NCI-H774 (cell line): ENCODE measurements at places on chromosomes 12 and 14.
A peak's percentile ranks its signal among the peaks of the same experiment; 100 is the strongest.

GRCh38 chr12:114166362-114166761 lies 200.2 kb upstream of the RBM19 start:
- peak; percentile 25 for DNase-seq

DNA sequence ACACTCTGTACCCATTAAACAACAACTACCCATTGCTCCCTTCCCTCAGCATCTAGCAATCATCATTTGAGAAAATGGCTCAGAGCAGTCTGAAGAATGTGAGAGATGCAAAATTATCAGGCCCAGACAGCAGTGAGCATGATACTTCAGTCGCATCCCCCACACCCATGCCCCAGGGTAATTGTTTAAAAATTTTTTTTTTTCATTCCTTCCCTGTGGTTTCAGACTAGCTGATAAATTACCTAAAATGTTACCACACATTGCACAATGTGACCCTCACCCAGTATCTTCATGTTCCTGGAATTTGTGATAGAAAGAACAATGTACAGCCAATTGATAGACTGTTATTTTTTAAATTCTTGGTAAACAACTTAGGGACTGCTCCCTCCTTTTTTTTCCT lies 11.3 kb upstream of the USP15 start:
- DNase-seq: no peak

GRCh38 chr12:10392394-10392930 lies 2.6 kb upstream of the KLRK1 start:
- peak; percentile 76 for DNase-seq

GRCh38 chr14:21191261-21191808 lies 35.5 kb upstream of the OR5AU1 start:
- DNase-seq: no peak

- no peak for DNase-seq
Measured at GRCh38 chr14:52522581-52523345, 29.5 kb downstream of the TXNDC16 start.

GRCh38 chr12:91058786-91059185 lies 962 bp upstream of the KERA start:
- no peak for DNase-seq

- DNase-seq: no peak
Measured at GRCh38 chr12:50824914-50825313, 17.8 kb upstream of the TMPRSS12 start.

DNA sequence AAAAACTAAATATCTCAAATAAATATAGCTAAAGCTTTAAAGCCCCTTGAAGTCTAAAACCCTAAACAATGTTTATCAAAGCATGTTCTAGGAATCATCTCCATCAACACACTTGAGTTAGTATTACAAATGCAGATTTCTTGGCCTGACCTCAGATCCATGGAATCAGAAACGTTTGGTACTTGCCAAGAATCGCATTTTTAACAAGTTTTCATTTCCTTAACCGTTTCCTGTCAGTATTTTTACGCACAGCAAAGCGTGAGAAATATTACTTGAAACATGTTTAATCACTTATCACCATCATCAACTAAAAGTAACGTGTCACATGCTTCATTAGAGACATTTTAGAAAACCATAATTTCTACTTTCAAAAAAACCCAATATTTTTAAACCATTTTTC lies 9.7 kb downstream of the SLCO1C1 start:
- no peak for DNase-seq

DNA sequence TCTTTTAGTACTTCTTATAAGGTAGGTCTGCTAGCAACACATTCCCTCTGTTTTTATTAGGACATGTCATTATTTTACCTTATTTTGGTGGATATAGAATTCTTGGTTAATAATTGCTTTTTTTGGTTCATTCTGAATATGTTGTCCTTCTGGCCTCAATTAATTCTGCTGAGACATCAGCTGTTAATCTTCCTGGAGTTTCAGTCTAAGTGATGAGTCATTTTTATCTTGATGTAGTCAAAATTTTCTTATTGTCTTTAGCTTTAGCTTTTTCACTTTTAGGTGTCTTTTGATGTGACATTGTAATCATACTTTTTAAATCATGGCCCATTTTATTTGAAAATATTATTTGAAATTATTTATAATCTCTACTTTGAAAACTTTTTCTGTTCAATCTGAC lies 104.9 kb upstream of the PMCH start:
- no peak for DNase-seq

DNA sequence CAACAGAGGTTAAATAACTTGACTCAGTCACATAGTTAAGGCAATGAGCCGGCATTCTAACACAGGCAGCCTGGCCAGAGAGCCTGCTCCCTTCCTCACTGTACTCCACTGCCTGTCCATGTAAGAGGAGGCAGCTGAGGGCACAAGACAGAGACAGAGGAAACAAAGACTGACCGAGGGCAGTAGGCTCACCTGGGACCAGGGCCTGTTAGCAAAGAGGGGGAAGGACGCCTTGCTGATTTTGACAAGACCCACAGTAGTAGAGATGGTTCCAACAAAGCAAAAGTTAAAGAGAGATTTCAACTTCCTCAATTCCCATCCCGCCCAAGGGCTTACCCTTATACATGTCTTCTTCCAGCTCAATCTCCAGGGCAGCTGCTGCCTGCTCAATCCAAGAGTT lies 26.5 kb downstream of the OTUB2 start:
- DNase-seq: no peak

- DNase-seq: no peak
Measured at GRCh38 chr12:19026614-19027488, 102.7 kb upstream of the PLEKHA5 start.

DNA sequence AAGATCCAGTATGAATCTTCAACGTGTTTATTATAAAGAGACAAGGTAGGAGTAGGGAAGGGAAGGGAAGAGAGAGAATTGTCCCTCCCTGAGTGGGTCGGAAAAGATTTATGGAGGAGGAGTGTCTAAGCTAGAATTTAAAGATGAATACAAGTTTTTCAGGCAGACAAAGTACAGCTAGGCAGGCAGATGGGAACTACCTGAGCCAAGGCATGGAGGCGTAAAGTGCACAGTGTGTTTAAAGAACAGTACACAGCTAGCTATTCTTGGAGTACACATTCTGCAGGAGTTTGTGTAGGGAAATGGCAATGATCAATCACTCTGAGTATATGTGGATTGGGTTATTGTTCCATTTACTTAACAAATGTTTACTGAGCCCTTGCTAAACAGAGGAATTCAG lies 20.1 kb downstream of the PLEKHG7 start:
- no peak for DNase-seq

DNA sequence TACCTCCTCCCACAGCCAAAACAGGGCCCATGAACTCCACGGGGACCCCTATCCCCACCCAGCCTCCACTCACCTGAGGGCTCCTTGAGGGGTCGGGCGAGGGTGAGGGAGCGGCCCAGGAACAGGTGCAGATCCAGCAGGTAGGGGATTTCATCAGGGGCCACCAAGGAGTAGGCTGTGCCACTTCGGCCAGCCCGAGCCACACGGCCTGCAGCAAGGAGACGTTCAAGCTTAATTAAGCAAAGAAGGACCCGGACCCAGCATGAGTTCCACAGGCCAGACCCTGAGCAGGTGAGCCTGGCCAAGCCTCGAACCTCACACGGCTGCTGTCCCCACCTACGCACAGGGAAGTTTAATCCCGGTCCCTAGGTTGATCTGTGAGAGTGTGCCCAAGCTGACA lies 15.6 kb downstream of the DDX54 start:
- no peak for DNase-seq

- no peak for DNase-seq
Measured at GRCh38 chr12:70180130-70180529, 63.1 kb upstream of the CNOT2 start.

DNA sequence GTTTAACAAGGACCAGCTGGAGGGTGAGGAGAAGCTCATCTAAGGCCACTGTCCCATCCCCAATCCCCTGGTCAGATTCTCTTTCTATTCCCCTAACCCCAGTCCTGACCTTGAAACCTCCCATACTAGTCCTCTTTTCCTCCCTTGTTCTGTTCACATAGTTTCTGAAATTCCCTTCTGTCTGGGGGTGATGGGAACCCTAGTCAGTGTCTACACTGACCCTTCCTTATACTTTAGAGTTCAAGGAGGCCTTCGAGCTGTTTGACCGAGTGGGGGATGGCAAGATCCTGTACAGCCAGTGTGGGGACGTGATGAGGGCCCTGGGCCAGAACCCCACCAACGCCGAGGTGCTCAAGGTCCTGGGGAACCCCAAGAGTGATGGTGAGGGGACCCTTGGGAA lies 2.4 kb downstream of the MYL6B start:
- no peak for DNase-seq

DNA sequence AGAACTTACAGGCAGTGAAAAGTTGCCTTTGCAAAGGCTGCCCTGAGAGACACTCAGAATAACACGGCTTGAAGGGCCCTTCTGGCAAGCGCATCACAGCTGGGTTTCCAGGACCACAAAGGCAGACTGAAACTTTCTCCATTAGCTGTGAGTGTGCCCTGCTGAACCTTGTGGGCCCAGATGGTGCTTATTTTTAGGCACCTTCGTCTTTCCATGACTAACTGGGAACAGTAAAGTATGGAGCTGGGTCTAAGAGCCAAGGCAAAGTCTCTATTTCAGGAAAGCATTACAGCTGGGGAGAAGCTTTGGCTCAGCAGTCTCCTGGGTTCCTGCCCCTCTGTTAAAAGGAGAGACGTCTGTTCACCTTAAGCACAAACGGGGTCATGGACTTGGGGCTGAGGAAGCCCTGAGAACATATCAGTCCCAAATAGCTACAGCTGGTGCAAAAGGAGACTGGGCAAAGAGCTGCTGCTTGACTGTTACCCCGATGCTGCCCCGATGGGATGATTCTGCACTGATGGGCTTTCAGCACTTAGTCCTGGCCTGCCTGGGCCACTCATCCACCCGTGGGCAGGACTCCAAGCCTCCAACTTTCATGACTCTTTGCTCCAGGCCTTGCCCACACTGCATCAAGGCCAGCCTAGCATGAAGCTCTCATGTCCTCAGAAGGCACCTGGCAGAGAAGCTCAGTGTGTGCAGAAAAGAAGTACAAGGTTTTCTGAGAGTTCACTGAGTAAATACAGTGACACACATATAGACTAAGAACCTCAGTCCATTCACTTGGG lies 248.3 kb downstream of the PHLDA1 start:
- DNase-seq: no peak

DNA sequence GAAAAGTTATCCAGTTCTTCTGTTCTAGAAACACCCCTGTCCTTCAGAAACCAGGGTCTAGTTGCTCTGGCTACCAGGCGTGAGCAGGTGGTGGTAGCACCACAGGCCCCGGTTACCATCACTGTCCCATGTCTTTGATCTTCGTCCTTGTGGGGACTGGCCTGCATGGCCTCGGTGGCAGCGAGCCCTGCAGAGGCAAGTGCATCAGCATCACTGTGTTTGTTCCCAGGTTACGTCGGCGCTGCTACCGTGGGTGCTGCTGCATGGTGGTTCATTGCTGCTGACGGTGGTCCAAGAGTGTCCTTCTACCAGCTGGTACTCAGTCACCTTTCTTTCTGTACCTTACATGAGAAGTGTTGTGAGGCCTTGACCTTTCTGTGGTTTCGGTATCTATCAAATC lies 58.9 kb downstream of the ANAPC7 start:
- no peak for DNase-seq

- DNase-seq: no peak
Measured at GRCh38 chr14:101078892-101079221, 175.3 kb upstream of the RTL1 start.

DNA sequence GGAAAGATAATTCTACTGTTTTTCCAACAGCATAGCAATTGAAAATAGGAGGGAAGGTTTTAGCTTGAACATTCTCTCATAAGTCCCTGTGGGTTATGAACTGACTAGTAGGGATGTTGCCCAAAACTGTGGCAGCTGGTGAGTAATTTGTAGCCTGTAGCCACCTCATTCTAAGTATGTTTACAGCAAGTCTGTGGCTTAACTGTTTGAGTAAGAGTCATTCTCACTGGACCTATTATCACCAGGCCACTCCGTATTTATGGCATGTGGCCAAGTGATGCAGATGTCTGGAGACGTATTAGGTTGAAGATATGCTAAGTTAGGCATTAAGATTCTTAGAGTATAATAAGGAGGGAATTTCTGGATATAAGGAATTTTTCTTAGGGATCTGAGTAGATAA lies 458.3 kb downstream of the ETNK1 start:
- no peak for DNase-seq

DNA sequence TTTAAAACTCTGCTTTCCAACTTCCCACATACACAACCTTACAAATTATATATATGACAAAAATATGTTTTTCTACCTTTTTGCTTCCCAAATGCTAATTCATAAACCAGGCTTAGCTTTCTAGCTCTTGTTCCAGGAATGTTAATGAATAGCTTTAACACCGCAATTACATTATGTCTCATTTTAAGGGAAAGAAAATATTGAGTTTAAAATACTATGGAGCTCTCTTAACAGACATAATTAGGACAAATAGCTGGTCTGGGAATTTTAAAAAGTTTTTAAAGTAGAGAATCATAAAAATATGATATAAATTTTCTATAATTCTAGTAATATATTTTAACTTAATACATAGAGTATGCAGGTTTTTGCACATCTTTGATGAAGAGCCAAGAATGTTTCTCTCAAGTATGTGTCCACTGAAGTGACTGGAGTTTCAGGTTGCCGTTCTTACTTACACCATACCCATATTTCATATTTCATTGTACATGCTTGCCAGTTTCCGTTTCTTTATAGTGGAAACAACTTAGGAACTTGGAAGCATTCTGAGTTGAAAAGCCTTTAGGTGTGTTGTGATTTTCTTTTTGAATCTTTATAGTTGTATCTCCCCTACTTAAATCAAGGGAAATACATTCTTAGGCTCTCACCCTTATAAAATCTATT lies 90.6 kb upstream of the SLCO1C1 start:
- no peak for DNase-seq

GRCh38 chr12:127925971-127926370 lies 341.0 kb upstream of the TMEM132C start:
- DNase-seq: no peak

GRCh38 chr12:22325218-22325617 lies 9.3 kb downstream of the ST8SIA1 start:
- no peak for DNase-seq

DNA sequence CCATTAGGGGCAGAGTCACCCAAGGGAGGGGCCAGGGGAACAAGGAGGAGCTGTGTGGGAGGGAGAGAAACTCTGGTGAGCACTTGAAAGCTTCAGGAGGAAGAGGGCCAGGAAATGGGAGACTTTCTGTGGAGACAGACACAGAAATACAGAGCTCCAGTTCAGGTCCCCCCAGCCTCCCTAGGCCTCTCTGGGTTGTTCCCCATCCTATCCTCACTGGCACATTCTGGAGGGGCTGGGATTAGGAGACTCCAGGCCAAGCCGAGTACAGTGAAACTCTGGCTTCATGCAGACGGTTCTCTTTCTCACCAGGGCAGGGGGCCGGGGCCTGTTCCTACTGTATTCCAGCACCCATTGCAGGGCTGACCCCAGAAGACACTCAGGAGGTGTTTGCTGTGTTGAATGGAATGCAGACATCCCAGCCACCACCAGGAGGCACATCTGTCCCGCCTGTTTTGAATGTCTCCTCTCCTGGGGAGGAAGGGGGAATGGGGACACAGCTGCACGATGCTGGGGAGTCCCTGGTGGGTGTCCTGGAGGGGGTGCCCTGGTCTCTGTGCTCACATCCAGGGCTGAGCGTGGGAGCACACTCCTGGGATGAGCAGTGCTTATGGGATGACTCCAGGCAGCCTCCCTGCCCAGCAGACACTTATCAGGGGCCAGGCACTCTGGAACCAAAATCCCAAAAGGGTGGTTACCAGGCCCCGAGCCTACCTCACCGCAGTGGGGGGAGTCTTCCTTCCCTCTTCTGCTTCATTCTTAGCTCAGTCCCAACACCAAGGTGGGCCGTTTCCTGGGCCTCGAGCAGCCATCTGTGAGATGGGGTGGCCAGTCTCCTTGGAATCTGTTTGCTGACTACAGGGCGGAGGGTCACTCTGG lies 5.5 kb upstream of the KRT84 start:
- DNase-seq: no peak

GRCh38 chr12:125683748-125684381 lies 618.6 kb downstream of the AACS start:
- peak; percentile 13 for DNase-seq
